ENCODE measurements at places on chromosomes 4 and X.

- no peak for DNase-seq
These were observed 1.1 kb downstream of the BLOC1S4 start for GRCh38 chr4:6716958-6717655.

DNA sequence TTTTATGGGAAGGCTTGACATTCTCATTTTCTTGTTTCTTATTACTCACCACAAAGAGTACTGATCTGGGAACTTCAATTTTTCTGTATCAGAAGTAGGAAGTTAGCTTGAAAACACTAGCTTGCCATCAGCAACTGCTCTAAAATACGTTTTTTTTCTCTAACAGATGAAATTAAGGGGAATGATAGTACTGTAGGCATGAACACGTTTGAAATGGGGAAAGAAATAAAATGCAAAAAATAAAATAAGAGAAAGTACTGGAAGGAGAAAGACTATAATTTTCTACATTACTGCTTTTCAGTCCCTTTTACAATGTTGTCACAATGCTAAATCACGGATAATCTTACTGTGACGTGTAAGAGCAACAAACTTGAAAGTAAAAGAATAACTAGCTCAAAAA is 1.5 kb downstream of the RADX start:
- no peak for DNase-seq

DNA sequence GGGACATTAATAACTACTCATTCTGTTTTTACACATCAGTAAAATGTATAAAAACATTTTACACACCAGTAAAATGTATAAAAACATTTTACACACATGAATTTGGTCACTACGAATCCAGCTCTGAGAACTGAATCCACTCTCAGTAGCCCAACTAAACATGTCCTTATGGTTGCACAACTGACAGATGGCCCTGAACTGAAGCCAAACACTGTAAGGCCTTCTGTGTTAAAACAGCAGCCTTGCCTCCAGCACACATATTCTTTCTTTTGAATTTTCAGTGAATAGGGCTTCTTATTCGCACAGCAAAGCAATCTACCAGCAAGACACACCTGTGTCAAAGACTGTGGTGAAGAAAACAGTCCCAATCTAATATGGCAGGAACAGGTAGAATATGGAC is 169.9 kb upstream of the FMR1 start:
- no peak for DNase-seq

DNA sequence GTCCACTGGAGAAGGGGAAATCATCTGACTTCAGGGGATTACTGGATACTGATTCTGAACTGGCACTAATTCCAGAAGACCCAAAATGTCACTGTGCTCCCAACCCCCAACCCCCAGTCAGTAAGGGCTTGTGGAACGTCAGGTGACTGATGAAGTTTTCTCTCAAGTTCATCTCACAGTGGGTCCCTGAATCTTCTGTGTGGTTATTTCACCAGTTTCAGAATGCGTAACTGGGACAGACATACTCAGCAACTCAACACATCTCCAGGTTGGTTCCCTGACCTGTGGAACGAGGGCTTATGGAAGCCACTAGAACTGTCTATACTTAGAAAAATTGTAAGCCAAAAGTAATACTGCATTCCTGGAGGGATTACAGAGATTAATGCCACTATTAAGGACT is 45.3 kb downstream of the DDX60L start:
- no peak for DNase-seq

- no peak for DNase-seq
These were observed 39.7 kb downstream of the ACOX3 start for GRCh38 chr4:8400632-8401325.

DNA sequence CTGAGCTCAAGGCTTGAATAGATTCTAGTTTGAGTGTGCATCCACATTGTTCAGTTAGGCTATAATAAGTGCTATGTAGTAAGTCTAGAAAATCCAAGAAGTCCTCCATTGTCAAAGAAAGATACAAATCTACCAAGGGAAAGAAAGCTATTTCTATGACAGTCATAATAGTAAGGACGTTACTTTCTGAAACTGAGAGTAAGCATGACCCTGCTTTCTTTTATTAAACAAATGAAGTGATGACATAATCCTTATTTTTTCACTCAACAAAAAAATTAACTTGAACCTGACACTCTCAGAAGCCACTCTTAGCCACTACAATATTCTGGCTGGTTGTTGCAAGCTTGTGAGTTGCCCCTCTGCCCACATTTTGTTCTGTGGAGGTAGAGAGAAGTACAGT is 33.8 kb upstream of the AMELX start:
- DNase-seq = no peak

DNA sequence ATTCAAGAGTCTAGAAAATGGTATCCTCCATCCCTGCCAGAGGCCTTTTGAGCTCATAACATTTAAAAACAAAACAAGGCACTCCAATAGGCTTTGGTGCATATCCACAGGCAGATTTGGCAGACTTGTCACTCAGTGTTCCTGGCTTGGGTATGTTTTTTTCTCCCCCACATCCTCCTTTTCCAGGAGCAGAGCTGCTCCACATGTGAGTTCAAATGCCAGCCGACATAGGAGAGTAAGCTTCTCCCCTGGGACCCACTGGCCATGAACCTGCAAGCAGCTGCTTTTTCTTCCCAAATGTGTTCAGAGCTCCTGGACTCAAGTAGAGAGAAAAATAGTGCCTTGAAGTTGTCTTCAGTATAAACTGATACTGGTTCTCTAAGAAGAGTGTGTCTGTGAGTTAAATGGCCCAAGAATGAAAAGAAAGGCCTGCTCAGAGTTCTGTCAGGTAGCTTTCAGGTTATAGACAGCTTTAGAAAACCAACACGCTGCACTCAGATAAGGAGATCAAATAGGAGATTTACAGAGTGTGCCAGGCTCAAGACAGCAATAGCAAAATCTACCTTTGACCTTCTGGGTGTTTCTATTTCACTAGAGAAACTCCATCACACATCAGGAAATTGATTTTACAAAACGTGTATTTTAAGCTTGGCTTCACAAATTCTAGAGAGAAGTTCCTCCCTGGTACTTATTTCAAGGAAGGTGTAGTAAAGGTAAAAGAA is 162.5 kb upstream of the GALNT7 start:
- DNase-seq = no peak
